ENCODE measurements at places on chromosomes 2 and 18.

- no peak for DNase-seq
Measured at GRCh38 chr2:209147981-209148380, 275.9 kb upstream of the MAP2 start.

GRCh38 chr2:238379096-238379810 lies 47.5 kb upstream of the ASB1 start:
- DNase-seq, result peak; percentile 59

- no peak for DNase-seq
Measured at GRCh38 chr2:143158551-143159485, 29.6 kb downstream of the ARHGAP15 start.

DNA sequence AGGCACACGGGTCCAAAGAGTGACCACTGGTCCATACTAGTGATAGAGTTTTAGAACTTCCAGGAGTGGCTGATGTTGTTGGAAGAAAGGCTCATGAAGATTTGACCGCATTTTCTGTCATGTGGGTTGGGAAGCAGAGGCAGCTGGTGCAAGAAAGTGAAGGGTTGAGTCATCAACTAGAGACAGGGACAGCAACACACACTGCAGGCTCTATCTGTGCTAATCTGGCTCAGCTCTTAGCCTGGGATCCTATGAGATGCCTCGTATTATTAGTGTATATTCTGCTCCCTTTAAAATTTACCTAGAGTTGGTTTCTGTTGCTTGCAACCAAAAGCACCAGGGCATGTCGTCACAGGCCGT lies 2.5 kb upstream of the SH3RF3 start:
- DNase-seq, result no peak

DNA sequence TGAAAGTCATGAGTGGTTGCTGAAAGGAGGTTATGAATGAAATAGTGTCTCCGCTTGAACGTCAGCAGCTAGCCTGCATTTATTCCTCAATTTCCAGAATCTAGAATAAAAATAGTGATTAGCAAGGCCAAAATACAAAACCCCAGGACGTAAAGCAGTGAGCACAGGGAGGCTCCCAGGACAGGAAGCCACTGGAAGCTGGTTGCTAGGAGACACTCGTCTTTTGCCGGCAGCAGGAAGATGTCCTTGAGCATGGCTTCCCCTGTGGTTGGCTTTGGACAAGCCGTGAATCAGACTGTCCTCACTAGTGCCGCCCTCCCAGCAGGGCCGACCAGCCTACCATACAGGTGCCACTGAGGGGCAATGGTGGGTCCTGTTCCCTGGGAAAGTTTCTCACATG lies 374.4 kb downstream of the MTX2 start:
- no peak for DNase-seq

DNA sequence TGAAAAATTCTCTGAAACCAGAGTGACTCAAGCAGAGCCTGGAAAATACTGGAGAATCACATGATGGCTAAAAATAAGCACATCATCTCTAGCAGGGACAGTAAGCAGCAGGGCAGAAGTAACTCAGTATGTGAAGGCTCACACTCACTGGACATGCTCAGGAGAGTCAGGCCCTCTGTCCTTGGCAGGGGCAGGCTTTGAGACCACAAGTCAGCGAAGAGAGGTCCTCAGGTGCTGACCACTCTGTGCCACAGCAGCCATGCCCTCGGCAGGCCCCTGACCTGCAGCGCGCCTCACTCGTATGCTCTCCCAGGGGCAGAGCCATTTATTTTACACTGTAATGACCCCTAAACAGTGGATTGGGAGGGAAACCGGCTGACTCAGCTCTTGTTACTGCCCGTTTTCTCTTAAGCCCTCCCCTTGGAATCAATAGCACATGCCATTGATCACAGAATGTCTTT lies 76.8 kb downstream of the MAPRE2 start:
- DNase-seq, result no peak

GRCh38 chr2:241886840-241887447 lies 17.4 kb downstream of the RTP5 start:
- DNase-seq, result no peak

DNA sequence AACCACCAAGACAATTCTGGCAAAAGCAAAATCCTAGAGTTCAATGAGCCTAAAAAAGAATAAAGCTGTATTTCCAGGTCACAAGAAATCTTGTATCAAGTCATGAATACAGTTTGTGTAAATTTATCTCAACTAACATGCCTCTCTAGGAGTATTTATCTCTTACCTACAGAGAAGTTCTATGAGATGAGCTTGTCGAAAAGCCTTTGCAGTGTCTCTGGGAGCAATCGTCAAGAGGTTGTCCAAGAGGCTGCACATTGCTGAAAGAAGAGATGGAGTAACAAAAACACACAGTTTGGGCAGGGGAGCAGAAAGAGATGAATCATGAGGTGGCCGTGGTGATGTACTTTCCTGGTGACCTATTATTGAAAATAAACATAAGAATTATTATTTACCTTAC lies 112.0 kb upstream of the CD226 start:
- no peak for DNase-seq

DNA sequence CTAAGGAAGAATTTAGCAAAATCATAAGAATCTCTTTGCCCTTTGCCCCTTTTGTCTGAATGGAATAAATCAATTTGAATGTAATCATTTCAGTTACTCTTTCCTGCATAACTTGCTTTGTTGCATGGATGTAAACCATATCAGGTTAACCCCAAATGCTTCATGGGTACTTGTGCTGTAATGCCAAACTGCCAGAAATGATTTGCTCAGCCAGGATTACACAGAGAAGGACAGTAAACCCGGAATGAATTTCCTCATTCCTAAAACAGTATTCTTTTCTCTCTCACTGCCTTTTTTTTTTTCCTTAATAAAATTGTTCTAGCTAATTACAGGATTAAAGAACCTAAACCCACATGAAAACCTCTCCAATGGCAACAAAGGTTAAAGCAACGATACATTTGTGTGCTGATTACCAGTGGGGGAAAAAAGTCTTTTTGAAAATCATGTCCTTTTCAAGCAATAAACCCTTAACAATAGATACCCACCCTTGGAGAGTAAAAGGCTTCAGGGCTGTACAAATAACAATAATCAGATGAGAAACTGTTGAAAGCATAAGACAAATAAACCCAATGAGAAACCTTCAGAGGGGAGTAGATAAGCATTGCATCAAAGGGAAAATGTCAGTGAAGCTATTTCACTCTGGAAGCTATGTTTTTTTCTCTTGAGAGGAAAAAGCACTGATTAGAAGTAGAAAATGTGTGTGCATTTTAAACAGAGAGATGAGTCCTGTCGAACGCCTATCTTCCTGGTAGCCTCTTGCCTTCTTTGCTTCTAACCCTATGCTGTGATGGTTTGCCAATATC lies 275.3 kb downstream of the CDH2 start:
- no peak for DNase-seq

DNA sequence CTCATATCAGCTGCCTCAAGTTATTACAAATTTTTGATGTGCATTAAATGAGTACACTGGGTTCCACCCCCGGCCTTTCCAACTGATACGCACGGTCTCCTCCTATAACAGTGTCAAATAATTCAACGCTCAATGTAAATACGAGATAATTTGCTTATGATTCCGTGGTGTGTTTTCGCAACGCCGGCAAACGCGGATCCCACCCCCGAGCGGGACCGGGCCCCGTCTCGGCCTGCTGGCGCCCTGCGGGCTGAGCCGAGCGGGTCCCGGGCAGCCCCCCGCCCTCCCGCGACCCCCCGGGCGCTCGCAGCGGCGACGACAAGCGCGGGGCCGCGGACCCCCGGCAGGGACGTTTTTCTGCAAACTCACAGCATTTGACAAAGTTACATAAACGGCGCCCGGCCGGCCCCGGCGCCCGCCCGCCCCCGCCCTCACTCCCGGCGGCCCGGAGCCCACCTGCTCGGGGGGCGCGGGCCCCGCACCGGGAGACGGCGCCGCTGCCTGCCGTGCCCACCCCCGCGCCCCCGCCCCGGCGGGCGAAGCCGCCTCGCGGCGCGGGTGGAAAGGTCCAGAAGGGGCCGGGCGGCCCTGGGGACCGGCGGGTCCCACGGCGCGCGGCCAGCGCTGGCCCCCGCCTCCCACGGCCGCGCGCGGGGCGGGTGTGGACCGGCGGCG lies 762 bp downstream of the HDAC4 start:
- DNase-seq, result peak; percentile 20

DNA sequence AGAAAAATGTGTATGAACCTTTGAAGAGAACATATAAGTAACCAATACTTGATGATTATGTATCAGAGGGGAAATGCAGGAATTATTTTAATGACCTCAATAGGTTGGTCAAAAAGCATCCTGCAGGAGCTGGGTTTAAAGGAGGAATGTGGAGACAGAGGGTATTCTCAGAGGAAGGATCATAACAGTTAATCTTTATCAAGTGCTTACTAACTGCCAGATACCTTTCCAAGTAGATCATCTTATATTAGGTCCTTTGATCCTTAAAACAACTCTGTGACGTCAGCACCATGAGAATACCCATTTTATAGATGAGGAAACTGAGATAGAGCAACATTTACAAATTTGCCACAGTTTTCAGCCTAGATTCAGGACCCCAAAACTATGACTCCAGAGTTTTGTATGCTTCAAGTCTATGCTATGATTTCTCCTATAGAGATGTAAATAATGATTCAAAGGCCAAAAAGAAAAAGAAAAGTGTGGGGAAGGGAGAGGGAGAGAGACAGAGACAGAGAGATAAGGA lies 3.0 kb downstream of the RFTN2 start:
- no peak for DNase-seq

- no peak for DNase-seq
Measured at GRCh38 chr2:37644191-37644590, 27.3 kb downstream of the CDC42EP3 start.

DNA sequence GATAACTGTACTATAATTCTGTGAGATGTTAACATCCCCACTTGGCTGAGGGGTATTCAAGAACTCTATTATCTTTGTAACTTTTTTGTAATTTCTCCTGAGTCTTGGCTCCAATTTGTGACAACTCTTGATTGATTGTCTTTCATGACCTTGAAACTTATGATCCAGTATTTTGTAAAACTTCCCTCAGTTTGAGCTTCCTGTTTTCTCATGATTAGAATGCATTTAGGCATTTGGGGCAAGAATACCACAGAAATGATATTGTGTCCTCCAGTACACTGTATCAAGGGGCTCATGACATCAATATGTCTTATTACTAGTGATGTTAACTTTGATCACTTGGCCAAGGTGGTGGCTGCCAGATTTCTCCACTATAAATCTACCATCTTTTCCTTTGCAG lies 37.4 kb downstream of the PNO1 start:
- DNase-seq, result no peak

DNA sequence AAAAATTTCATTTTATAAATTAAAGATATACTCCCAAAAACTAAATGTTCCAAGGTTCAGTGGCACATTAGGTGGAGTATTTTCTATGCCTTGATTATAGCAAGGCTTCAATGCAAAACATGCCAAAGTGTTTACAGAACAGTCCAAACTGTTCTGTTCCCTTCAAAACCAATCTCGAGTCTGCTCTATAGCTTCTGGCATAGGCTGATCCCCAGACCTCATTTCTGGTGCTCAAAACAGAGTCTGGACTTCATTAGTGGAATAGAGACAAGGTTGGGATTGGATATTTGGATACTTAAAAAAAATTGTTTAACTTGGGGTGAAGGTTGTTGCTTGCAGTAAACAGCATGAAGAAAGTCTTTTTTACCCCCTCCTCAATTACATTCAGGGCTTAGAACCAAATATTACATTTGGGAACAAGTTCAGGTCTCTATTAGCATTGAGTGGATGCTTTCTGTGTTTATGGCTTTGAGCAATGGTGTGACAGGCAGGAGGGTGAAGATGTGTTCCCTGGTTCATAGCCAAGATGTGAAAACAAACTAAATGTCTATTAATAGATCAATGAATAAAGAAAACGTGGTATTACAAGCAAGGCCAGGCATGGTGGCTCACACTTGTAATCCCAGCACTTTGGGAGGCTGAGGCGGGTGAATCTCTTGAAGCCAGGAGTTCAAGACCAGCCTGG lies 208.1 kb upstream of the RND3 start:
- no peak for DNase-seq

DNA sequence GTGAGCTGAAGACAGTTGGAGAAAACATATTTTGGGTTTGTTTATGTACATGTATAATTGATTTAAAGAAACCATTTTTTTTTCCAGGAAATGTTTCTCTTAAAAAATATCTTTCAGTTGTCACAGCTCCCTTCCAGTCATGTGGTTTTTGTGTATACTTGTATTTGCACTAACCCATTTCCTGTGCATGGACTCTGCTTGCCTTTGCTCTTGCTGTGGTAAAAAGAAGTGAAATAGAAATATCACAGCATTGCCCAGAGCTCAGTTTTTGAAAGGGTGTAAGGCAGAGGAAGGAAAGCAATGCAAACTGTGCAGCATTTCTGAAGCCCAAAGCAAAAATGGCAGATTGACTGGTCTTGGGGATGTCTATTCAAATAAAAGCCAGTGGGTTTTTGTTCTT lies 10.4 kb upstream of the DOCK10 start:
- no peak for DNase-seq

DNA sequence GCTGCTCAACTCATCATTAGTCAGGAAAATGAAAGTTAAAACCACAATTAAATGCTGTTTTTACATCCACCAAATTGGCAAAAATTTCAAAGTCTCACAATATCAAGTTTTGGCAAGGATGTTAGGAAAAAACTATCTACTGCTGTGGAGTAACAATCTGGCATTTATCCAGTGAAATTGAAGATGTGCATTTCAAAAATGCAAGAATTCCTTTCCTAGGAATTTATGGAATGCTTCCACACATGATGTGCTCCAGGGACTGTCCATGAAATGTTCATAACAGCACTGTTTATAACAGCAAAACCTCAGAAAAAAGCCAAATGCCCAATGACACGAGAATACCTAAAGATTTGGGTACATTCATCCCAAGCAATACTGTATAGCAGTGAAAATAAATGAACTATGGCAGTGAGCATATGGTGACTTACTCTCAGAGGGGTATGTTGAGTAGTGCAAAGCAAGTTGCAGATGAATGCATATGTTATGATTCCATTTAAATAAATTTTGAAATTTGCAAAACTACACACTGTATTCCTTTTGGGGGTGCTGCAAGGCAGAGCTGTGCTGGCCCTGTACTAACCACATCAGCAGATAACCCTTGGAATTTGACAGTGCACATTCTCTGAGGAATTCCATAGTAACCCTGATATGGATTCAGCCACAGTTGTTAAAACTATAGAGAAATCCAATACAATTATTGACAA lies 41.3 kb upstream of the GYPC start:
- DNase-seq, result no peak

DNA sequence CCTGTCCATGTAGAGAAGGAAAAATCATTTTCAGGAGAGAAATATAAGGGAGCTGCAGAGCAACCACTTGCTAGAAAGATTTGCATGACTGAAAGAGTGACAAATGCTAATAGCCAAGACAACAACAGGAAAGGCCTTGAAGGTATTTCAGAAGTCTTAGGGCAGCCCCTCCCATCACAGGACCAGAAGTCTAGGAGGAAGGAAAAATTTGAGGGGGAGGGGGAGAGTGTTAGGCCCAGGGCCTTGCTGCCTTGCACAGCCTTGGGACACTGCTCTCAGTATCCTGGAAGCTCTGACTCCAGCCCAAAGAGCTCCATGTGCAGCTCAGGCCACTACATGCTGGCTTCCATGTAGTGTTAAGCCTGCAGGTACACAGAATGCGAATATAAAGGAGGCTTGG lies 266.9 kb downstream of the GLI2 start:
- DNase-seq, result no peak

Measured in HL-60 (cell line).